ENCODE measurements at places on chromosomes 11 and 22.
A peak's percentile ranks its signal among the peaks of the same experiment; 100 is the strongest.

DNA sequence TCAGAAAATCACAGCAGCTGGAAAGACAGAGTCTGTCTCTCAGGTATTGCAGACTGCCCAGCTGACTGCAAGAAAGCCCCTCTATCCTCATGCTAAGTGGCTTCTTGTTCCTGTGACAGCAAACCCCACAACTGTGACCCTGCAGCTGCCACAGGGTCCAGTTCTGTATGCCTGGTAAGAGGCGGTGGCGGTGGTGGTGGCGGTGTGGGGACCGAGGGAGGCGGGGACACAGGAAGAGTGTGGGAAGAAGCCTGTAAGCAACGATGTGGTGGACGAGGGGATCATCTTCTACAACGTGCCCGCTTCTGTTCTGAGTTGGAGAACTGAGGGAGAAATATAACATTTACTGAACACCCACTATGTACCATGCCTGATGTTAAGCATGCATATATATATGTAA lies 112.4 kb downstream of the TENM4 start:
- DNase-seq = no peak

GRCh38 chr22:42368379-42369249 lies 63.6 kb downstream of the NFAM1 start:
- DNase-seq = no peak

DNA sequence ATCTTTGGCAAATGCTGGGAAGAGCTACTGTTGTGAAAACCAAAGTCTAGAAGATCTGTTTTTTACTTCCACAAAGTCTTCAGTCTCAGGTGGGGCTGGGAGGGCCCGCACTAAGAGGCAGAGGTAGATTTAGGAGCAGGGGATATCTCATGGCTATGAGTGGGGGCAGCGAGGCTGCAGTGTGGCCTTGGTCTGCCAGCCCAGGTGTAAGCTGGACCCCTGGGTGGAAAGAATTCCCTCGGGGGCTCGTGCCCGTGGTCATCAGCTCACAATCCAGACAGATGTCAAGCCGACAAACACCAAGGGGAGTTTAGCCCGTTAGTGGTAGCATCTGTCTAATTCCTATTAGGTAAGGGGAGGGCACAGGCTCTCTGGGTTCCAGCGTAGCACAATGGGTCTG lies 9.0 kb downstream of the PKNOX2 start:
- no peak for DNase-seq

DNA sequence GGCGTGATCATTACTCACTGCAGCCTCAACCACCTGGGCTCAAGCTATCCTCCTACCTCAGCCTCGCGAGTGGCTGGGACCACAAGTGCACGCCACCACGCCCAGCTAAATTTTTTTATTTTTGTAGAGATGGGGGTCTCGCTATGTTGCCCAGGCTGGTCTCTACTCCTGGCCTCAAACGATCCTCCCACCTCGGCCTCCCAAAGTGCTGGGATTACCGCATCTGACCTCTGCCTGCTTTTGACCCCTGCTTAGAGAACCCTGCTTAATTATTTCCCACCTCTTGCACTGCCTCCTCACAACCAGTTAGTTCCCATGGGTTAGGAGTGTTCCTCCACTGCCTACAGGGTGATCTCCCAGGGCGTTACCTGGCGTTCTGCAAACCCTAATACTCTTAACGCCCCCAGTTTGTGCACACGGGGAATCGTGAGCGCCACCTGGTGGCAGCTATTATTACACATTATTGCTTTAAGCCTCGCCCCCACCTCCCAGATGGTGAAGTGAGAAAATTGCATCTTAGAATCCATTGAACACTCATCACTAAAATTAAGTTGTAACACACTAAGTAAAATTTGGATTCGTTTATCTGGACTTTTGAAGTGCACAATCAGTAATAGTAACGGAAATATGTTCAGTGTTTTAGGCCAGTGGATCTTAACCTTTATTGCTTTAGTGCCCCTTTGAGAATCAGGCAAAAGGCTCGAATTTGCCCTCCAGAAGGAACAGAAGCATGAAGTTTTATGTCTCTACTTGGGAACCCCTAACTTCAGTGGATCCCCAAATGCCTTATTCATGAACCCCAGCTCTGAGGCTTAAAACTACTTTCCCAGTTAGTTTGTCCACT lies 61.4 kb upstream of the ASPHD2 start:
- peak; percentile 36 for DNase-seq

DNA sequence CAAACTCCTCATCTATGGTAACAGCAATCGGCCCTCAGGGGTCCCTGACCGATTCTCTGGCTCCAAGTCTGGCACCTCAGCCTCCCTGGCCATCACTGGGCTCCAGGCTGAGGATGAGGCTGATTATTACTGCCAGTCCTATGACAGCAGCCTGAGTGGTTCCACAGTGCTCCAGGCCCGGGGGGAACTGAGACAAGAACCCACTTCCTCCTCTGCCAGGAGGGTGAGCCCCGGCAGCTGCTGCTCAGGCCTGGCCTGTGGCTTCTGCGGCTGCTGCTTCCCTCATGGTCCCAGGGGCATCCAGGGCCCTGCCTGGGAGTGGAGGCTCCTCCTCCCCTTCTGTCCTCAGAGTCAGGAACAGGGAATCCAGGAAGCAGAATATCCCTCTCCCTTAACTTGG lies 98.4 kb downstream of the ZNF280B start:
- no peak for DNase-seq

DNA sequence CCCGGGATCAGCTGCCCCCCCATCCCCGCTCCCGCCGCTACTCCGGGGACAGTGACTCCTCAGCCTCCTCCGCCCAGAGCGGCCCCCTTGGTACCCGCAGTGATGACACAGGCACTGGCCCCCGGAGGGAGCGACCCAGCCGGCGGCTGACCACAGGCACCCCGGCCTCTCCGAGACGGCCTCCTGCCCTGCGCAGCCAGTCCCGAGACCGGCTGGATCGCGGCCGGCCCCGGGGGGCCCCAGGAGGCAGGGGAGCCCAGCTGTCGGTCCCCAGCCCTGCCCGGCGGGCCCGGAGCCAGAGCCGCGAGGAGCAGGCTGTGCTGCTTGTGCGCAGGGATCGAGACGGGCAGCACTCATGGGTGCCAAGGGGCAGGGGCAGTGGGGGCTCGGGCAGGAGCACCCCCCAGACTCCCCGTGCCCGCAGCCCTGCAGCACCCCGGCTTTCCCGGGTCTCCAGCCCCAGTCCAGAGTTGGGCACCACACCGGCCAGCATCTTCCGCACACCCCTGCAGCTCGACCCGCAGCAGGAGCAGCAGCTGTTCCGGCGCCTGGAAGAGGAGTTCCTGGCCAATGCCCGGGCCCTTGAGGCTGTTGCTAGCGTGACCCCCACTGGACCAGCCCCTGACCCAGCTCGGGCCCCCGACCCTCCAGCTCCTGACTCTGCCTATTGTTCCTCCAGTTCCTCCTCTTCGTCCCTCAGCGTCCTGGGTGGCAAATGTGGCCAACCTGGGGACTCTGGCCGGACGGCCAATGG lies 3.9 kb downstream of the RASL10A start:
- DNase-seq = no peak

DNA sequence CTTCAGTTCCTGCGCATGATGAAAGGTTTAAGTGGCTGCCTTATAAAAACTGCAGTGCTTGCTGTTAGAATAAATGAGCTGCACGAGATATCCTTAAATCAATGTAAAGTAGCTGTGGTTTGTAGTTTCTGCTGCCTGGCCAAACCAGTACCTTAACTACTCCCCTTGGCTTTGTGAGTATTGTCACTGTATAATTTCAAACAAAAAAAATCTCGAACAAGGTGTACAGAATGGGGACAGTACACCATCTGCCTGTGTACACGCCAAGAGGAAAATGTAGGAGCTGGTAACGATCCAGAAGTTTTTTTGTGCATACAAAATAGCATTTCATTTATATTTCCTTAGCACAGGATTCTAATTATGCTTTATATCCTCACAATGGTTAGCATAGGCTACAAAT lies 20.6 kb upstream of the NDUFC2 start:
- DNase-seq = no peak

DNA sequence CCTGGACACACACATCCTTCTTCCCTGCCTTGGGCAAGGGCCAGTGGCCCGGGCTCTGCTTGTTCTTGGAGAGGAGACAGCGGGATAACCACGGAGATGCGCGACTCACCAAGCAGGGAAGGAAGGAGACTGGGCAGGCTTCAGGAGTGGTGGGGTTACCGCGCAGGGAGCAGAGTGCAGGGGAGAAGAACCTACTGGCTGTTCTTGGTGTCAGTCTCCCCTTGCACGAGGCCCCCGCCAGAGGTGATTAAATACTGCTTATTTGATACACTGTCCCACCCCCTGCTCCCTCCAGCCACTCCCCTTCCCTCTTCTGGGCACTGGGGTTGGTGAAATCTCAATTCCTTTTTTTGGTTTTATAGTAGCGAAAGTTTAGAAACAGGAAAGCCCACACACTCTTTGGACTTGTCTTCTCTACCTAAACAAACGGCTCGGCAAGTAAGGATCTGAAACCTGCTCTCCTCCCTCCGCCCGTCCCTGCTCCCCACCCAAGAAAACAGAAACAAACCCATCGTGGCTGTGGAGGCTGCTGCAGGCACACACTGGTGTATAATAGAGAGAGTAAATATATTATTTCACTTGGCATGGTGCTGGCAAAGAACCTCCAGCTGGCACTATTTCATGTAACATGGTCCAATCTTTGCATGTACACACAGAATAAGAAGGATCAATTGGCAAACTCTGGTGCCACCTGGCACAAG lies 10.8 kb downstream of the LARGE2 start:
- DNase-seq = peak; percentile 14

GRCh38 chr11:120254788-120255518 lies 15.0 kb downstream of the POU2F3 start:
- DNase-seq = no peak

- DNase-seq = no peak
These were observed 39.4 kb upstream of the ALX4 start for GRCh38 chr11:44349328-44349727.

GRCh38 chr11:65524014-65524740 lies 706 bp upstream of the SCYL1 start:
- no peak for DNase-seq

GRCh38 chr11:127385071-127385470 lies 384.5 kb upstream of the KIRREL3 start:
- no peak for DNase-seq

DNA sequence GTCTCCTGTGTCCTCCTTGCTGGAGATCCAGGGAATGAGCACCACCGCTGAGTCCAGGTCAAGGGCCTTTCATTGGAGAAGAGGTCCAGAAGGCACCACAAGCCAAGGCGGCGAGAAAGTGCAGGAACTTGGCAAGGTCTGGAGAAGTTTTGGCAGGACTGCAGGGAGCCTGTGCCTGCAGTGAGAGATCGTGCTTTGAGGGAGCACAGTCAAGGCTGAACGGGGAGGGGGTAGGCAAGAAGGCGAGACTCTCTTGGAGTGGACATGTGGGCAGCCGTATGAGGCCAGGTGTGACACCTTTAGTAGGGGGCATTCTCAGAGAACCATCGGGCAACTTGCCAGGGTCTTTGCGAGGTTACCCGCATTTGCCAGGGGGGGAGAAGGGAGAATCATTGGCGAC lies 30.5 kb downstream of the LRRC10B start:
- DNase-seq = no peak

- no peak for DNase-seq
These were observed 107.0 kb downstream of the STIM1 start for GRCh38 chr11:3962406-3962840.

GRCh38 chr22:22141771-22142591 lies 102.6 kb upstream of the VPREB1 start:
- DNase-seq = no peak

DNA sequence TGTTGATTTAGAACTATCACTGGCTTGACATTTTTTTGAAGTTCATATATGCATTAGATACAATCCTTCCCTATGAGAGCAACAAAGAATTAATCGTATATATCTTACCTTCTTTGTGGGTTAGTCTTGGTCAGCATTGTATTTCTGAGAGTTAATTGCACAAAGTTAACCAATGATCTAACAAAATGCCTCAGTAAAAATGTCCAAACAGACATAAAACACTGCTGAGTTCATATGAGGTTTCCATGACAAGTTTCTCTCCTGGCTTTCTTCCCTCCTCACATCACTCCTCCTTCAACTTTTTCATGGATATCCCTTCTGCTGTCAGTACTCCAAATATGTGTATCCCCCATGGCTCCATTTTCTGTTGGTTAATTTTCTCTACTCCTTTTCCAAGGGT lies 9.0 kb downstream of the MAP6 start:
- DNase-seq = no peak

GRCh38 chr11:109654091-109654490 lies 232.1 kb downstream of the C11orf87 start:
- no peak for DNase-seq

- DNase-seq = no peak
These were observed 874.4 kb upstream of the TENM4 start for GRCh38 chr11:80315200-80315599.

Measured in iris pigment epithelial cell (primary cell).